ENCODE measurements at places on chromosomes 6 and 20.

GRCh38 chr6:152094992-152095592 is 287.6 kb downstream of the ESR1 start:
- peak; percentile 89 for DNase-seq

DNA sequence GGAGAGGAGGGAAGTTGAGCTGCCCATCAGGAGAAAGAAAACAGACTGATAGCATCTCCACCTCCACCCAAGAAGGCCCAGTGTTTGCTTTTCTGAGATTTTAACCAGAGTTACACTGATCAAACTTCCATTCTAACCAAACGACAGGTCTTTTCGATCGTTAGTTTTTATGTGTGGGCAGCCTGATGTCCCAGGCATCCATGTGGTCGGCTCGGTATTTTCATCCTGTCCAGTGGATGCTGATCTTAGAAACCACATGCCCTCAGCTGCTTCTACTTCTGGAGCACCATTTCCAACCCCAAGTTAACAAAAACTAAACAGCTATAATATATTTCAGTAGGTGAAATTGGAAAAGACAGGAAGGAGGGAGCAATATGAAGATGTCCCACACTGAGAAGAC is 536.8 kb upstream of the JAG1 start:
- no peak for DNase-seq

DNA sequence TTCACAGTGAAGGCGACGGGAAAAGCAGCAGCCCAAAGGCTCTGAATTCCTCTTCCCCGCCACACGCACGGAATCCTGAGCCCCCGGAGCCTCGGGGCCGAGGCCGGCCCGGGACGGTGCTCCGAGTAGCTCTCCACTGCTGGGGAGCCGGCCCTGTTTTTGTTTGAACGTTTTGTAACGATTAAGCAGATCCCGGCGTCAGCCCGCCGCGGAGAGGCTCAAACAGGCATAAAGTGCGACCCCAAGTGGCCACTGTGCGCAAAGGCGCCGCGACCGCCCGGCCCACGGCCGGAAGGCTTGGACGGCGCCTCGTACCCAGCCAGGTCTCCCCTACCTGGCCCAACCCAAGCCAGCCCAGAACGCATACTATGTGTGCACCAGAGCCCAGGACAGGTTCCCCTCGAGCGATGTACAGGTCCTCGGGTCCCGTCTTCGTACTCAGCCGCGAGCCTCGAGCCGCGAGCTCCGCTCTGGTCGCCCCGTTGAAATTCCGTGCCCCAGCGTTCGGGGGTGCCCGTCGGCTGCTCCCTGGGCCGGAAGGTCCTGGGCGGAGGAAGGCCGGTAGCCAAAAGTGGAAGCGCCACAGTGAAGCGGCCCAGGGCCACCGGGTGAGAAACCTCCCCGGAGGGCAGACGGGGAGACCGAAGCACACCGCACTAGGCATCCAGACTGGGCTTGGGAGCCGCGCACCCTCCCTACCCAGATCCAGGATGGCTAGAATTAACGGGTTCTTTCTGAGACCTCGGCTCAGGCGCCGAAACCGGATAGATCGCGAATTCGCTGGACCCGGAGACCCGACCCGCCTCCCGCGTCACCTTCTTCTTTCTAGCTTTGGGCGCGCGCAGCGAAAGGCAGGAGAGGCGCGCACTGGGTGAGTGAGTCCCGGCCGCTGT is 1.2 kb upstream of the MAFB start:
- peak; percentile 16 for DNase-seq

DNA sequence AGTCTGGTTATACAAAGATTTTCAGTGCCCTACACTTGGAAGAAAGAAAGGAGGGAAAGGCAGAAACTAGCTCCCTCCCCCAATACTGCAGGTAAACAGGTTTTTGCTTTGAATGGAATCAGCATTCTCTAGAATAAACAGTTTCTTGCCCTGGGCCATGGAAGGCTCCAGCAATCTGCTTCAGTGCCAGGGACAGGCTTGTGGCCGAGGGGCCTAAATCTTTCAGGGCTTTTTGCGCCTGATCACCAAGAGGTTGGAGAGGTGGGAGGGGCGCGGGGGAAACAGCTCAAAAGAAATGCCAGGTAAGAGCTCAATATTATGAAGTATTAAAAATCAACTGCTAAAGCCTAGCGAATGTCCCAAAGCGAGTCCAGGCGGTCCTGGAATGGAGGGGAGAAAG is 23.8 kb downstream of the TFAP2B start:
- DNase-seq: no peak

DNA sequence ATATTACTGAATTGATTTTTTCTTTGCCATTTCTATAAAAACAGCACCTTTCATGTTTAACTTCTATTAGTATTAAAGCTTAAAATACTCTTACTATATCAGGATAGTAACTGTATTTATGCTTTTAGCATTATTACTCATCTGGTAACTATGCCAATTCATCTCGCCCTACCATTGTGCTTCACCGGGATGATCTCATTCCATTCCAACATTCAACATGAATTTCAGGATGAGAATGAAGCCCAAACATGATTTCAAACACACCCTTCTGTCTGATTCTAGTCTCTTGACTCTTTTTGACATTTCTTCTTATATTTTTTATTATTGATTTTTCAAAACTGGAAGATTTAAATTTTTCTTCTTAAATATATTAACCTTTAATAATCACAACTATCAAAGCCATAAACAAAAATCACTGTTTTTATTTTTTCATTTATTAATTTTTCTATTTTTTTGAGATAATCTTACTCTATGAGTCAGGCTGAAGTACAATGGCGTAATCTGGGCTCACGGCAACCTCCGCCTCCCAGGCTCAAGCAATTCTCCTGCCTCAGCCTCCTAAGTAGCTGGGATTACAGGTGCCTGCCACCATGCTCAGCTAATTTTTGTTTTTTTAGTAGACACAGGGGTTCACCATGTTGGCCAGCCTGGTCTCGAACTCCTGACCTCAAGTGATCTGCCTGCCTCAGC is 46.7 kb downstream of the GJA1 start:
- DNase-seq: no peak

DNA sequence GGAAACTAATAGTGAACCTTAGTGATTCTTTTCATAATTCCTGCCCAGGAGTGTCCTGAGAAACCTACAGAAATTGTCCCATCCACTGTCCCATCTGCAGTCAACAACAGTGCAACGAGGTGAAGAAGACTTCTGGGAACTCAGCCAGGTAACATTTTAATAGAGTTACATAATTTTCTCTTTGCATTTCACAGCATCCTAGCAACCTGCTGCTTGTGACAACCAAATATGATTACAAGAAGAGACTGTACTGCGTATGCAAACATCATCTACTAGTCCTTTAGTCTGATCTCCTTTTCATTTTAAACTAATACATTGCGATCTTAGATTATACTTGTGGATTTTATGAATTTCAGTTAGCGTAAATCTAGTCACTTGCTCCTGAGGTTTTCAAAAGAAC is 951.6 kb downstream of the TFAP2A start:
- peak; percentile 74 for DNase-seq

DNA sequence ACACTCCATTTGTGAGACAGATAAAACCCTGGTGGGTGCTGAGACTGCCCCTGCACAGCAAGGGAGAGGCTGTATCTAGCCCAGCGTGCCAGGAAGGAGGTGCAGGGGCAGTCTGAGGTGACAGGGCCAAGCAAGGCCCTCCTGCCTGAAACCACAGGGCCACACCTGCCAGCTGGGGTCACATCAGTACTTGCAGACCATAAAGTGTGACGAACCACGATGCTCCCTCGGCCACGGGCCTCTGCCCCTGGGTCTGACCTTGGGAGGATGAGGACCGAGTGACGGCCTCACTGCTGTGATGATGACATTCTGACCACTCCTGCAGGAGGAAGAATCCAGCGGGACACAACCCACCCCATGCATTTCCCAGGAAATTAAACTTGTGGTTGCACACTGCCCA is 75.1 kb downstream of the NINL start:
- no peak for DNase-seq

DNA sequence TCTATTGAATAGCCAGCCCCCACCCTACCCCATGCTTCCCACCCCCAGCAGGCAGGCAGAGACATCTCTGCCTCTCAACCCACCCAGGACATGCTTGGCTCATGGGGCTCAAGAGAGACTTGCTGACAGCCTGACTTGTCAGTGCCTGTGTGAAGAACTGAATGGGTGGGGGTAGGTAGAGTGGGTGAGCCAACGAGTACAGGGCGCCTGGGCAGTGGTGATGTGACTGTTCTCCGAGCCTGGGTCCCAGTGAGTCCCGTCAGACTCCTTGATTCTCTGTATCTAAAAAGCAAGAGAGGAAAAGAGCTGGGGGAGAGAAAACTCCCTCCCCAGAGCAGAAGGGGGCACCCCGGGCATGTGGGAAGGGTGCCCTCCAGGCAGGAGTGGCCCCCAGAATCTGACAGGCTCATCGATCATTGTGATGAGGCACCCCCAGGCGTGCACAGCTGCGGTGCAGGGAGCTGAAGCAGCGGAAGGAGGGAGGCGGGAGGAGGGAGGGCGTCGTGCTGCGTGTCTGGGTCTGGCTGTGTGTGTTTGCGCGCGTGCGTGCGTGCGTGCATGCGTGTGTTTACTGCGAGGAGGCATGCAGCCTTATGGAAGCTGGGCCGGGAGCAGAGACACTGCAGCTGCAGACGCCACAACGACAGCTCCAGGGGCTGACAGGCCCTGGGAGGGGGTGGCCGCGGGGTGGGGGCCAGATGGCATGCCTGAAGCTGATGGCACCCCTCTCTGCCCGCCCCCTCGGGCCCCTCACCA is 40.2 kb downstream of the FOXP4 start:
- DNase-seq: no peak

DNA sequence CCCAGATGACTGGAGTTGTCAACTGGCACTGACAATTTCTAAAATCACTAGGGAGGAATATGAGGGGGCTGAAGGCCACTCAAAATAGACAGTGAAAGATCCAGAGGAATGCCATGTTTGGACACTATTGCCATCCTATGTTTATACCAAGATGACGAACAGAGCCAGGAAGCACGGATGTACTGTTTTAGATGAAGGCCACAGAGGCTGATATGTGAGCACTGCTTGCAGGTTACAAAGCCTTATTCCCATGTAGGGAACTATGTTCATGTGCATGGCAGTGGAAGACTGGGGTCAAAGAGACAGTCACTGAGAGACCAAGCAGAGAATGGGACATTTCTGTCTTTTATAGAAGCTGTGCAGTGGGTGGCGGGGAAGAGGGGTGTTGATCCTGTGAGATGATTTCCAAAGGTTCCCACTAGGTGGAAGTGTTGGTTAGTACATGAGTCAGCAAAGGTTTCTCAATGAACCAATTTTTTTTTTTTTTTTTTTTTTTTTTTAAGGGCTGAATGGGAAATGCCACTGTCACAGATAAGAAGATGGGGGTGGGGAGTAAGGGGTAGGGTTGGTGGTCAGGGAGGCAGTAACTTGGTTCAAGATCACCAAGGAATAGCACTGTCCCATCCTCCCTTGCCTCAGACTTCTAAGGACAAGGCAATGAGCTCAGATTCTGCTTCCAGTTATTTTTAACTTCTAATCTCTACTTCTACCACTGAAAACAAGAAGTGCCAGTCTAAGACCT is 46.7 kb upstream of the MOCS1 start:
- peak; percentile 82 for DNase-seq
